Aorta (tissue), 5 donors: ENCODE measurements at places on chromosomes 12 and 14.

DNA sequence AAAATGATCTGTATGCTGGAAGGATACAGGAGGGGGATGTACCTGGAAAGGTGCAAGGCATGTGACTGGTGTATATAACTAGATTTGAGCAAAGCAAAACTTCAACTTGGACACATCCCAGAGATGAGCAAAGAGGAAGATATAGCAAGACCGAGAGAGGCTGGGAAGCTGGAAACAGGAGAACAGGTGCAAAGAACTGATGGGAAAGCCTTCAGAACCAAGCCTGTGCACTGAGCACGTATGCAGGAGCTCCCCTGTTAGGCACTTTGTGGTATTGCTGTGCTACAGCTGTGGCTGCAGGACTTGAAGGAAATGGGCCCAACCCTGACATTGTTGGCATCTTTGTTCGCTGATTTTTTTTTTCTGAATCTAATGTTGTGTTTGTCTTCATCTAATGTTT lies 120.7 kb upstream of the PWP1 start:
- no peak for DNase-seq

DNA sequence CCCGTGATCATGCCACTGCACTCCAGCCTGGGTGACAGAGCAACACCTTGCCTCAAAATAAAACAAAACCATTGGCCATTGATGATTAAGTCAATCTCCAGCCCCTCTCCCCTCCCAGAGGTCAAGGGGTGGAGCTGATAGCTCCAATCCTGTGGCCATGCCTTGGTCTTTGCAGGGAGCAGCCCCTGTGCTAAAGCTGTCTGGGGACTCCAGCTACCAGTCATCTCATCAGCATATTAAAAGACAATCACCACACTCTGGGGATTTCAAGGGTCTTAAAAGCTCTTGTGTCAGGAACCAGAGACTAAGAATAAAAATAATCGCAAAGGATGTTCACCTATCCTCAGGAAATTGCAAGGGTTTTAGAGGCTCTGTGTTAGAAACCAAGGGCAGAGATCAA lies 30.6 kb downstream of the HCAR2 start:
- DNase-seq = no peak

- DNase-seq = no peak
These were observed 9.3 kb downstream of the TNFAIP2 start for GRCh38 chr14:103132381-103133209.

GRCh38 chr12:124389138-124389724 lies 94.3 kb downstream of the RFLNA start:
- DNase-seq = peak; percentile 97

DNA sequence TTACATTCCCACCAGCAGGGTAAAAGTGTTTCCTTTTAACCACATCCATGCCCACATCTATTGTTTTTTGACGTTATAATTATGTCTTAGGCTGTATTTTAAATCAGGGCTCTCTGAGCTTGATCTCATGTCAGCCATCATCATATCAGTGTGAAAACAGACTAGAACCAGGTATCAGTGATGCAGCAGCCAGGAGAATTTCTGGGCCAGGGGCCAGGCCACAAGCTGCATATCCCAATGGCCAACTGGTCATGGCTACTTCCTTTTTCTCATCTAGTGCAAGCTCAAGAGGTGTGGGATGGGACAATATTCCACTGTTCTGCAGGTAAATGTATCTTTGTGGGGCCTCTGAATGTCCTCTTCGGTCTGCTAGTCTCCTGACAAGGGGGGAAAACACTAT lies 125.1 kb downstream of the CRADD start:
- no peak for DNase-seq

DNA sequence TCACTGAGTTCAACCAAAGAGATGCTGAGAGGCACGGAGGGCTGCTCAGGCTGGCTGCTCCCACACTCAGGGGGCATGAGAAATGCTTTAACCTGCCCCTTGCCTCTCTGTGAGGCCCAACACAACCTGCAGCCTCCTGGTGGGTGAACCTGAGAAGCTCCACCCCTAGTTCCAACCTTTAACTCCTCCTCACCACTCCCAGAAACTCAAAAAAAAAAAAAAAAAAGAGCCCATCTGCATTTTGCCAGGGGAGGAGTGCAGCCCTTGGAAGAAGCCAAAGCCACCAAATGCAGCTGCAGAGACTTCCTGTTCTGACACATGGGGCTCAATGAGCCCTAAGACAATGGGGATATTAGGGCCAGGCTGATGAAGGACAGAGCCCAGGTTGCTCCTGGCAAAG lies 8.9 kb downstream of the KRT4 start:
- no peak for DNase-seq

DNA sequence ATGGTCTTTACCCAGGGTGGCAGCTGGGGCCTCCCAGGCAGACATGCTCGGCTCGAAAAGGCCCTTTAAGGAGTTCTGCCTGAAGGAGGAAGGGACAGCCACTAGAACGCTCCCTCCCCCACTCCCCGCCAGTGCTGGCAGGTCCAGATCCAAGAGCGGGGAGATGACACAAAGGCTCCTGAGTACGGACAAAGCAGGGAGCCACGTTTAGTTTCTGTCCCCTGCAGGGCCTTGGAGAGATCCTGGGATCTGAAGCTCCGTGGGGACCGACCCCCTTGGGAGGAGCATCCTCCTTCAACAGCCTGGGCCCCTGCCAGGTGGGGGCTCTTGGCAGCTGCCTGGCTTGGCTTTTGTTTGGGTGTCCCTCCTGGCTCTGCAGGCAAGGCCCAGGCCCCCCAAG lies 89.7 kb downstream of the ESRRB start:
- no peak for DNase-seq

- peak; percentile 34 for DNase-seq
These were observed 30.7 kb downstream of the TESC start for GRCh38 chr12:117068492-117068891.

- DNase-seq = peak; percentile 95
These were observed at the start of gene COQ10A for GRCh38 chr12:56266693-56267442. Gene COQ10A, plus strand, starts transcription at chr12:56266942. Its CDS starts 177 bp downstream, at chr12:56267119.

DNA sequence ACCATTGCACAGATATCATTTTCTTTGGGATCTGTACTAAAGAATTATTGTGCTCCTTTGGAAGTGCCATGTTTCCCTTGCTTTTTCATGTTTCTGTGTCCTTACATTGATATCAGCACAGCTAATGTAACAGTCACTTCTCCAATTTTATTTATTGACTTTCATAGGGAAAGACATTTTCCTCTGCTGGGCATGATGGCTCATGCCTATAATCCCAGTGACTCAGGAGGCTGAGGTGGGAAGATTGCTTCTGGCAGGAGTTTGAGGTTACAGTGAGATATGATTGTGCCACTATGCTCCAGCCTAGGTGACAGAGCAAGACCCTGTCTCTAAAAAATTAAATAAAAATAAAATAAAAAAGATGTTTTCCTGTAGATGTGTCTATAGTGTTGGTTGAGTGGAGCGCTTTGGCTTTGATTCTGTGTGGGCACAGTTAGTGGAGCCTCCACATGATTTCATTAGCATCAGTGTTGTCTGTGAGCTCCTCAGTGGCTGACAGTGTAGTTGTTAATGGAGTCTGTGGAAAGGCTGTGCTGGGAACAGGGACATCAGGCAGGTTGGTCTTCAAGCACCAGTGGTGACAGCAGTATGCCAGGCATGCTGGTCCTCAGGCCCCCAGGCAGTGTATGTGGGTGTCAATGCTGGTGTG lies 7.4 kb downstream of the OAS2 start:
- no peak for DNase-seq

DNA sequence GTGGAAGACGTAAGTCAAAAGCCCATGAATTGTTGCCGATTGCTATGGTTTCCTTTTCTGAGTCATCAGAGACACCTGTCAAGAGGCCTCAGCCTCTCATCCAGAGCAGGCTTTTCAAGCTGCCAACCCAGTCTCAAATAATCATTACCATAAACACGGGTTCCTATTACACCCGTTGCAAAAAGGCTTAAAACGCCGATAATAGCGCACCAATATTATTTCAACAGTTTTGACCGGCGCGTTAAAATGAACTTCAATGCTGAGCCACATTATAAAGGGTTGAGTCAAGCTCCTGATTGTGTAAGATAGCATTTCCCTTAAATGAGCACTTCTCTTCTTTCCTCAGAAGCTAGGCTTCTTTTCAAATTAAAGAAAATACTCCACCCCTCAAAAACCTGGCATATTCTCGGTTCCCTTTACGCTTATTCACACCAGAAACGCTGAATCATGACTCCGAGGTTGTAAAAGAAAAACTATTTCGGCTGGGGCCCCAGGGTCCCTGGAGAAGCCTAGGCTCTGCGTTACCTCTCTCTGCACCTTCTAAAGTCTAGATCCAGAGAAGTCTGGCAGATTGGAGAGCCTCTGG lies 1.4 kb downstream of the TMTC1 start:
- no peak for DNase-seq

DNA sequence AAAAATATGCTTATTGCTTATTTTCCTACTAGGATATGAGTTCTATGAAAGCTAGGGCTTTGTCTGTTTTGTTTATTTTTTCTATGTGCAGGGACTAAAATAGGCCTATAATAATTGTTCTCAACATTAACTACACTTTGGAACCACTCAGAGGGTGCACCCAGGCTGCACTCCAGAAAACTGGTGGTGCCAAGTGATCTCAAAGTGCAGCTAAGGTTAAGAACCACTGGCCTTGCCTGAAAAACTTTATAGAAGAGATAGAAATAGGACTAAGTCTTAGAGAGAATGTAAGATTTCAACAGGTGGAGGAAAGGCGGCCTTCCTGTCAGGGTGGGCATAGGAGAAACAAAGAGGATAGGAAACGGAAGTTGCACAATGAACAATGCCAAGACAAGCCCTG lies 37.7 kb upstream of the NR1H4 start:
- DNase-seq = no peak

DNA sequence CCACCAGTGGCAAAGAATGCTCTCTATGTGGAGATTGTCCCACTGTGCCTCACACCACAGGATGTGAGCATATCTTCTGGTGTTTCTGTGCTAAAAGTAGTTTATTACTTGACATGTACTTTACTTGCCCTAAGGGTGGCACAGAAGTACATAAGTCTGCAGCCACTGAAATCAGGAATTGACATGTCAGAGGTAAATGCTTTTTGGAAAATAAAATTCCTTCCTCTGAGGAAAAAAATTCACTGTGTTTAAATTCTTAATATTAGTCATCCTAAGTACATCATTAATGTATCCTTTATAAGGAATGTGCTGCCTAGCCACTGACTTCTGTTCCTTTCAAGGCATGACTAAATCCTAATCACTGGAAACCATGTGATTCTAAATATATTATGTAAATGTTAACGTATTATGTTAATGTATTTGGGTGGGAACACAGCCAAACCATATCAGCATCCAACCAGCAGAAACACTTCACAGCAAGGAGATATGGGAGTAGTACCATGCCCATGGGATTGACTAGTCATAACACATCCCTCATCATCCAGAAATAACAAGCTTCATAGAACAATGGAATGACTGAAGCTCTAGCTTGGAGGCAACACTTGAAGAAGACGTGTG lies 239.7 kb upstream of the PPFIA2 start:
- DNase-seq = no peak
